Esophagus squamous epithelium (tissue), 5 donors: ENCODE measurements at places on chromosomes 11 and 22.

GRCh38 chr11:20474176-20474881 is 86.8 kb downstream of the PRMT3 start:
- no peak for DNase-seq

- no peak for DNase-seq
These were observed 13.0 kb upstream of the GLYATL1 start for GRCh38 chr11:58926251-58926650.

DNA sequence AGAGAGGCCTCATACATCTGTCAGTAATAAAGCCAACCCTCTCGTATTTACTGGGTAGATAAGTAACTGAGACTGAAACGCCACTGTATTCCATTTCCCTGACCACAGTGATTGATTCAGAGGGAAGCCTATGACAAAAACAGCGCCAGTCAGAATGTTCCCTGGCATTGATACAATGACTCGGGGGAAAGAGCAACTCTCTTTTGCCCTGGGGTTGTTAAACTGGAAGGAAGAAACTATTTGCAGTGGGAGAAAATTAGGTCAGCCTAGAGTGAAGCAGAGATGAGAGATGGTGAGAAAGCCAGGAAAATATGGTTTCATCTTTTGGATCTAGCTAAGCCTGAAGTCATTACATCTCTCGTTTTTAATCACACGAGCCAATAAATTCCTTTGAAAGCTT is 48.6 kb upstream of the RBFOX2 start:
- DNase-seq: no peak

- DNase-seq: no peak
These were observed 2.0 kb downstream of the TENM4 start for GRCh38 chr11:79438631-79439409.

- no peak for DNase-seq
These were observed 15.2 kb downstream of the KCNQ1 start for GRCh38 chr11:2459796-2460531.

DNA sequence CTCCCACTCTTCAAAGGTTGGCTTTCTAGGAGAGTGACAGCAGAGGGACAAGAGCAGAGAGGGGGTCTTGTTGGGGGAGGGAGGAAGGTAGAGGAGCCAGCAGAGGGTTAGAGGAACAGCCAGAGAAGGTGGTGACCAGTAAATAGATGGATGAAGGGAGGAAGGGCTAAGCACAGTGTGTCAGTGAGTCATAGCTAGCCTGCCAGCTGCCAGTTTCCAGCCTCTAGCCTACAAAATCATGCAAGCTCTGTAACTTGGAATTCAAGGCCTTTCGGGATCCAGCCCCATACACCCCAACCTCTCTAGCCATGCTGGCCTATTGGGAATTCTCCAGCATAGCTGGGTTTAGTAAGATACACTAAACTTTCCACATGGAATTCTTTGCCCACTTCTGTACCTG is 147.4 kb upstream of the TEAD1 start:
- no peak for DNase-seq

- DNase-seq: no peak
These were observed 232.3 kb downstream of the JRKL start for GRCh38 chr11:96622026-96622634.

DNA sequence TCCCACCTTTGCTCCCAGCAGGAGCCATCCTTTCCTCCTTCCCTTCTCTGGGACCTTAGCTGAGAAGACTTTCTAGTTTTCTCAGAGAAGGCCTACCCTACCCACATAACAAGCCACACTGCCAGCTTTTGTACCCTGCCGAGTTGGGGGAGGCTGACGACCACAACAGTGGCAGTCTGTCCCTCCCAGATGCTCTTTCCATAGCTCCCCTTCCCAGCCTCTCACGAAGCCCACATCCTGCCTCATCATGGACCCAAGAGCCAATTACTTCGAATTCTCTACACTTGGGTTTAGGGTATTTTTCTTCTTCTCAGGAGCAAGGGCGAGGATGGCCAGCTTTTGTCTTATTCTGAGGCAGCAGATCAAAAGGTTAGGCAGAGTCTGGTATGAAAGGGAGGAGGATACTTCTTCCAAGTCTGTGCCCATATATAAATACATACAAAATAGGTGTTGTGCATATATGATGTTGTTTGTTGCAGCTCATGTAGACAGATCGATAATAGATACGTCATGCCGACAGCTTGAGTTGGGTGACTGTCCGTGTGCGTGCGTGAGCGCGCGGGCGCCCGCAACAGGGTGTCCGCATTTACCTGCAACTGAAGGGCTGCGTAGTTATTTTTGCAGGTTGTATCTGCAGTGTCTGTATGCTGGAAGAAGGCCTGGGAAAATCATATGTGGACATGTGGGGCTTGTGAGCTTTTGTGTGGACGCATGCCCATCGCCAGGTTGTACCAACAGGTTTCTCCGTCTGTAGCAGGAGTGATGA is 846 bp upstream of the NRGN start:
- no peak for DNase-seq
